ENCODE measurements at places on chromosomes 2 and 18.
A peak's percentile ranks its signal among the peaks of the same experiment; 100 is the strongest.

GRCh38 chr18:32010124-32010721, 8.4 kb upstream of the RNF125 start:
- no peaks in the 10 kb centered on the region for H3K27me3 ChIP-seq
- H3K4me1 ChIP-seq = no peaks in the 10 kb centered on the region
- H3K27ac ChIP-seq = no peak overlapping the region
- DNase-seq = no peak

- H3K27me3 ChIP-seq = no peaks in the 10 kb centered on the region
- H3K27ac ChIP-seq = peak overlapping the region; percentile 68
- DNase-seq = peak; percentile 18
- H3K4me1 ChIP-seq = peaks cover 32% of the 10 kb centered on the region
These were observed 50.2 kb downstream of the SPP2 start for GRCh38 chr2:234100686-234101085.

GRCh38 chr2:120892271-120892966, 156.8 kb downstream of the GLI2 start:
- H3K27me3 ChIP-seq = peaks cover 14% of the 10 kb centered on the region
- DNase-seq = no peak
- H3K27ac ChIP-seq = no peak overlapping the region

DNA sequence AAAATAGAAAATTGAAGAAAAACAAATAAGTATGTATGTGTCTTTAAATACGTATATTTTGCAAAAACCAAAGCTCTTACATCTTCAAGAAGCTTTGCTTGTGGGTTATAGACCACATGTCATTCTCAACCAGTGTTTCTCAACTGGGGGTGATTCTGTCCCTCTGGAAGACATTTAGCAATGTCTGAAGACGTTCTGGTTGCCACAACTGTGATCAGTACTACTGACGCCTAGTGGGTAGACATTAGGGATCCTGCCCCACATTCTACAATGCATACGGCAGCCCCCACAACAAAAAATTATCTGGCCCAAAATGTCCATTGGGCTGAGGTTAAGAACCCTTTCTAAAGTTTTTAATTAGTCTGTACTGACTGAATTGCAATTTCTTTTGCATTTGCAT, 48.4 kb downstream of the UNC50 start:
- DNase-seq = no peak
- peaks cover 50% of the 10 kb centered on the region for H3K36me3 ChIP-seq
- H3K27me3 ChIP-seq = no peaks in the 10 kb centered on the region
- H3K4me3 ChIP-seq = no peak overlapping the region

- H3K27ac ChIP-seq = no peak overlapping the region
- H3K36me3 ChIP-seq = peaks cover 42% of the 10 kb centered on the region
- H3K4me3 ChIP-seq = no peak overlapping the region
- H3K27me3 ChIP-seq = no peaks in the 10 kb centered on the region
- no peak for DNase-seq
These were observed 29.6 kb upstream of the SLC30A6 start for GRCh38 chr2:32136097-32136496.

DNA sequence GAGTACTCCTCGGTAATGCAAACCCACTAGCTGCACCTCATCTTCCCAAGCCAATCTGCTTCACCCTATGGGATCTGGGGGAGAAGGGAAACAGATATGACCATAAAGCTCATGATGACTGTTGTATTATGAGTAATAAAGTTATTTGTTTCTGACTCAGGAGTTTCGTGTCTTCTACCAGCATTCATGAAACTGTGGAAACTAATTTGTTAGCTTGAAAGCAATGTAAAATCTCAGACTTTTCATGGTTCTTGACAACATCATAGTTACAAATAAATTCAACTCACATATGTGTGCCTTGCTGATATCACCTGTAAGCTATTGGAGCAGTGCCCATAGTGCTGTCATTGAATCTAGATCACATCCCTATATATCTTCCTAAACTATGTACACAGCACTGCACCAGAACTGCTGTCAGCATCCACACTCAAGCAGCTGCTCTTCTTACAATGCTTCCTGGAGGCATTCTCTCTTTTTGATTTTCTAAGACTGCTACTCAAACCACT, 135.6 kb upstream of the KYNU start:
- DNase-seq = no peak
- no peaks in the 10 kb centered on the region for H3K27me3 ChIP-seq
- H3K27ac ChIP-seq = no peak overlapping the region
- no peaks in the 10 kb centered on the region for H3K36me3 ChIP-seq

DNA sequence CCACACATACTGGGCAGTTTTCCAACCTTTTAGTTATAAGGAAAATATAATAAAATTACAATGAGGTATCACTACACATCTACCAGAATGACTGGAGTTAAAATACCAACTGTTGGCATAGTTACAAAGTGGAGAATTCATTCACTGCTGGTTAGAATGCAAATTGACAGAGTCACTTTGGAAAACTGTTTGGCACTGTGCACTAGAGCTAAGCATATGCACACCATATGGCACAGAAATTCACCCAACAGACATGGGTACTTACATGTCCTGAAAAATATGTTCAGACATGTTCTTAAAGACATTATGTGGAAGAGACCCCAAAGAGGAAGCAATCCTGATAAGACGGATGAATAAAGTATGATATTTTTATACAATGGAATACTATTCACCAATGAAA, 686.1 kb upstream of the RAB6C start:
- H3K36me3 ChIP-seq = no peaks in the 10 kb centered on the region
- no peak for DNase-seq
- no peak overlapping the region for H3K27ac ChIP-seq
- H3K4me3 ChIP-seq = no peak overlapping the region
- H3K27me3 ChIP-seq = no peaks in the 10 kb centered on the region
